ENCODE measurements at places on chromosomes 13 and 19.

DNA sequence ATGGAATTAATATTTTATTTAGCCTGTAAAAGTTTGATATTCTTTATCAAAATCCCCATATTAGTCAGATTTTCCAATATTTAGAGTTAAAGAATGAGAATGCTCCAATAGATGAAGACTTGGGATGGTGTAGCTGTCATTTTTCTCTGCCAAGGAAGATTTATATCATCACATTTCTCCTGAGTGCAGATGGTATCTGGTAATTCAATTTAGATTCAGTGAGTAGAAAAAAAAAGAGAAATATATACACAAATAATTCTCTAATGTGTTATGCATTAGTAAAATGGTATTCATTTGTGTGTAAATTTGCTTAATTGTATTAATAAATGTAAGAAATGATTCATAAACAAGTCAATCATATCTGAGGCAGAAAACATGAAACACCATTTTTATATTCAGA is 1508.7 kb upstream of the PCDH20 start:
- DNase-seq = no peak

GRCh38 chr13:63774133-63774532 is 2358.5 kb upstream of the PCDH20 start:
- DNase-seq = no peak

DNA sequence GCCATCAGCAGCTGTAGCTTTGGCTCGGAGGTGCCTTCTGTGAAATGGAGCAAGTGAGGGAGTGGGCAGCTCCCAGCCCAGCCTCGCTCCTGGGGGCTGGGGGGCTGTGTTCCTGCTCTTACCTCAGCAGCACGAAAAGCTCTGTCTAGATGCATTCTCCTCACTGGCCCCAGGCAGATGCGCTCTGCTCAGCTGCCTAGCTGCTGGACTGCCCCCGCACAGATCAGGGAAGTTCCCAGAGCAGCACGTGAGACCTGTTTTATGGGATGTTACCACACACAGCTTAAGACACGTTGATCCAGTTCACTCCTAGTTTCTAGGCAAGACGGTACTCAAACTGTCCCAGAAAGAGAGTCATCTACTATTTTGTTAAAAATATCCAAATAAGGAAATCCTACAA is 13.6 kb downstream of the LCP1 start:
- DNase-seq = no peak

GRCh38 chr19:46915386-46915785 is 54.6 kb downstream of the ARHGAP35 start:
- DNase-seq = no peak

Measured in HEK293T (cell line).